ENCODE measurements at places on chromosomes 1 and 21.
A peak's percentile ranks its signal among the peaks of the same experiment; 100 is the strongest.

GRCh38 chr1:94819945-94820746 lies at the start of gene SLC44A3:
Gene SLC44A3 (plus strand): TSS chr1:94820357. CDS start chr1:94820452, 95 bp downstream.
- peaks cover 6% of the 10 kb centered on the region for H3K4me1 ChIP-seq
- H3K36me3 ChIP-seq, result no peaks in the 10 kb centered on the region
- H3K4me3 ChIP-seq, result peak within 1 kb of the TSS; percentile 70

DNA sequence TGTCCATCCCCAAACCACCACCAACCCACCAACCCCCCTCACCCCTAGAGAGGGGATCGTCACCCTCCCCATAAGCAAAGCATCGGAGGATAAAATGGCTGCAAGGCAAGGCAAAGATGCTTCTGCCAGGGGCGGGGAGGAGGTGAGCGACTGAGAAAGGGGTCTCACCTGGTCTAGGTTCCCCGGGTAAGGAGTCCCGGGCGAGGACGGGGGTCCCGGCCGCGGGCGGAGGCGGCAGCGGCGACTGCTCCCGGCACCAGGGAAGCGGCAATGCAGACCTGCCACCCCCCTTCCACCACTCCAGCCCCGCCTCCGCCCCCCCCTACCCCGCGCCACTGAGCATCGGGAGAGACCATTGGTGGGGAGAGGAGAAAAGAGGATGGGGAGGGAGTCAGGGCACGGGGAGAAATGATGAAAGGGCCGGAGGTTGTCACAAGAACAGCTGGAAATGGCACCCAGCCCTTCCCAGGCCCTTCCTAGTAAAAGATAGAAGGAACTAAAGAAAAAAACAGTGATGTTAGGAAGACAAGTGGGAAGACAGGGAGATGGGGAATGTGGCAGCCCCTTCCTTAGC lies at the start of gene SV2A:
Gene SV2A, minus strand, starts transcription at position 274 of the 574 bp plus-strand sequence. CDS start 4,004 bp downstream, outside the sequence.
- peak within 1 kb of the TSS; percentile 78 for H3K4me3 ChIP-seq
- H3K4me1 ChIP-seq, result peaks cover 12% of the 10 kb centered on the region
- H3K36me3 ChIP-seq, result peaks cover 10% of the 10 kb centered on the region
- H3K27ac ChIP-seq, result no peak within 1 kb of the TSS
- DNase-seq, result no peak

GRCh38 chr1:20404466-20404865 lies 81.5 kb downstream of the CAMK2N1 start:
- no peak overlapping the region for H3K27ac ChIP-seq
- peaks cover 15% of the 10 kb centered on the region for H3K27me3 ChIP-seq
- H3K4me3 ChIP-seq, result no peak overlapping the region
- H3K4me1 ChIP-seq, result no peaks in the 10 kb centered on the region

- peaks cover 2% of the 10 kb centered on the region for H3K27me3 ChIP-seq
- H3K4me3 ChIP-seq, result peak overlapping the region; percentile 42
Measured at GRCh38 chr1:157734321-157734720, 33.8 kb upstream of the FCRL3 start.

DNA sequence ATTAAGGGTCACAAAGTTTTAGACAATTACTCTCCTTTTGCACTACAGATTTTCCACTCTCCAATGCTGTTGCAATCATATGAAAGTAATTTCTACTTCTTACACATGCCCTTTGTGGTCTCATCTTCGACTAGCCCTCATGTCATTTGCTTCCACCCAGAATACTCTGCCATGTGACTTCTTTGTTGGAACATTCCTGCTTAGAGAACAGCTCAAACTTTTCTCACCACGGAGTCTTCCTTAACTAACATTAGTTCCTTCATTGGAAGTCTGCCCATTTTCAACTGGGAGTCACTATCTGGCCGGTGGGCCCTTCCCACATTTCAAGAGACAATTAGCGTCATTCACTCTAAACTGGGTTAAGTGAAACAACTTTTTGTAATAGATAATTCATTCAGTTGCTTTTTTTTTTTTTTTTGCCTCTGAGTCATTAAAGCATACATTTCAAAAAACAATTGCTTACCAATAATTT lies 142.6 kb upstream of the PALMD start:
- no peaks in the 10 kb centered on the region for H3K27me3 ChIP-seq
- no peak overlapping the region for H3K27ac ChIP-seq
- no peaks in the 10 kb centered on the region for H3K36me3 ChIP-seq
- DNase-seq, result no peak

DNA sequence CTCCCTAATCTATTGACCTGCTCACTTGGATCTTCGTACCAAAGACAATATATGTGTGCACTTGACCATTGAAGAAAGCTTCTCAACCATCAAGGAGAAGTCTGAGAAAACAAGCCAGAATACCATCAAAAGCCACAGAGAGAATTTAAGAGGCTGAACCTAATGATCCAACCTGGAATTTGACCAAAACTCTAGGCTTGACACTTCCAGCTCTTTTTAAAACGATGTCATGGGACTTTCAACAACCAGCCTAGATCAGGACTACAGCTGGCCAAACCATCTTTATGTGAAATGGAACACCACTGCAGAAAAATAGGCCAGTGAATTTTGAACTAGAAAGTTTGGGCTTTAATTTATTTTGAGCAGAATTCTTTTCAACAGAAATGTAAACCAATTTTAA lies 444.4 kb downstream of the LTN1 start:
- no peak overlapping the region for H3K4me3 ChIP-seq
- no peak for DNase-seq
- H3K36me3 ChIP-seq, result peaks cover 23% of the 10 kb centered on the region

GRCh38 chr1:60133848-60134247 lies 60.3 kb upstream of the C1orf87 start:
- peaks cover 11% of the 10 kb centered on the region for H3K4me1 ChIP-seq
- no peak overlapping the region for H3K27ac ChIP-seq
- no peak overlapping the region for H3K4me3 ChIP-seq
- no peaks in the 10 kb centered on the region for H3K36me3 ChIP-seq

DNA sequence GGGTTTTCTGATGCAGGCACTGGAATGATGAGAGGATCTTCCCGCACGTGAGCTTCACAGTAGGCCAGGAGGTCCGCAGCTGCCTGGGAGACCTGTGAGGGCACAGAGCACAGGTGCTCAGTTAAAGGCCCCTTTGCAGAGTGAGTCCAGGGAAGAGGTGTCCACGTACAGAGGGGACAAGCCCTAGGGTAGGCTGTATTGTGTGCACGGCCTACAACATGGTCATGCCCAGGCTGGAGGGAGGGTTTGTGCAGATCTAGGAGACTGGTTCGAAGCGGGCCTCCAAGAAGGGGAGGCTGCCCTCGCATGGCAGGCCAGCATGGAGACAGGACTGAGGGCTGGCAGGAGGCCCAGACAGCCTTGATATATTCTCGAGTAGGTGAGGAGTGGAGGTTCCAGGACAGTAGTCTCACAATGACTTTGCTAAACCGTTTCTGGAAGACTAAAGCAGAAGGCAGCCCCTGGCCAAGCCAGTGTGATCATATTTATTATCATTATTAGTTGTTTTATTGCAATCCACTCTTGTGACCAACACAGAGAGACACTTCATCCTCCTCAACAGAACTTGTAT lies 48.0 kb upstream of the B3GALNT2 start:
- peaks cover 1% of the 10 kb centered on the region for H3K27me3 ChIP-seq
- no peaks in the 10 kb centered on the region for H3K36me3 ChIP-seq
- no peak for DNase-seq
- no peaks in the 10 kb centered on the region for H3K4me1 ChIP-seq
- H3K27ac ChIP-seq, result no peak overlapping the region

DNA sequence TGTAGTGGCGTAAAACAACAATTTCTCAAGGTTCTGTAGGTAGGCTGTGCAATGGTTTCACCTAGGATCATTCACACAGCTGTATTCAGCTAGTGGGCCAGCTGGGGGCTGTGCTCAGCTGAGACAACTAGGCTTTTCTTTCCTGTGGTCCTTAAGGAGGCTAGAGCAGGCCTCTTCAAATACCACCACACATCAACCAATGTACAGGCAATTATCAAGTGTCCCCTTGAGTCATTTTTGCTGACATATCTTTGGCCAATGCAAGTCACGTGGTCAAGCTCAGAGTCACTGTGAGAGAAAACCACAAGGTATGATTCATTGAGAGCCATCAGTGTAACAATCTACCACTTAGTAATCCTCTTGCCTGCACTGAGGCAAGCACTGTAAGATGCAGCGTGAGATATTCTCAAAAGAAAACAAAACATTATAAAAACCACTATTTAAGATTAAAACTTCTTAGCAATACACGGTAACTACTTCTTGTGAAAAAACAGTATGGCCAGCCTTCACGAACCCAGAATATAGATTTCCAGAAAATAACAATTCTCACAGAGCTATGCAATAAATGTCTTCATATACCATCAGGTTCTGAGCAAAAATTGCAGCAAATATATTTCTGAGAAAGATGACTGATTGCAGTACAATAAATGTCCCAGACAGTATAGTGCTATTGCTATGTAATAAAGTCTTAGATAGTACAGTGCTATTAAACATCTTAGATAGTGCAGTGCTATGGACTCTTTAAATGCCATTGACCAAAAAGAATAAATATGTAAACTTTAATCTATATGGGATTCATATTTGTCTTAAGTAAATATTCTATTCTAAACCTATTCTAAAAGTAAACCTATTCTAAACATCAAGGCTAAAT lies 55.3 kb downstream of the NME7 start:
- peak overlapping the region; percentile 32 for H3K27ac ChIP-seq
- H3K36me3 ChIP-seq, result no peaks in the 10 kb centered on the region
- H3K27me3 ChIP-seq, result no peaks in the 10 kb centered on the region
- peak overlapping the region; percentile 53 for H3K4me3 ChIP-seq
- peak; percentile 56 for DNase-seq

- H3K27me3 ChIP-seq, result no peaks in the 10 kb centered on the region
- no peak overlapping the region for H3K4me3 ChIP-seq
- no peak for DNase-seq
Measured at GRCh38 chr1:241181471-241181870, 175.5 kb downstream of the RGS7 start.

DNA sequence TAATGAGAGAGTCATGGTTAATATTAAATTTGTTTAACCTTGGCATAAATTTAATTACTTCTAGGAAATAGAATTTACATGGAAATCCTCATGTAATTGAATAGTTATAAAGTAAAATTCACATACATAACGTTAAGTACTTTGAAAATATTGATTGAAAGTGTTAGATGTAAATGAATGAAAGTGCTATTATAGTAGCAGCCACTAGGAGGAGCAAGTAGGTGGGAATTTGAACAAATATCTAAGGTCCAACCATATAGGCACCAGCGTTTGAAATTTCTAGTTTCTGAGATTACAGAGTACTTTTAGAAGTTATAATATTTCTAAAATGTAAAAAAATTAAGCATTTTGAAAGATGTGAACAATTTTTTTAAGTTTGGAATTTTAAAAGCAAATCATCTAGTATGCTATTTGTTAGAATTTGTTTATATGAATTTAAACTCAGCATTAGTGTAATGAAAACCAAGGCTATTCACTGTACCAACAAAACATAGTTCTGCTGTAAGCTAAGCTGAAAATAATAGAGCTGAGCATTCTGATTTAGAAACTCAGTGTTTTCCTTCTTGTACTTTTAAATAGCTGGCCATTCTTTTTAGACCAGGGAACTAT lies 3.3 kb downstream of the B3GALT2 start:
- no peak overlapping the region for H3K27ac ChIP-seq
- H3K36me3 ChIP-seq, result no peaks in the 10 kb centered on the region
- H3K4me1 ChIP-seq, result peaks cover 31% of the 10 kb centered on the region

DNA sequence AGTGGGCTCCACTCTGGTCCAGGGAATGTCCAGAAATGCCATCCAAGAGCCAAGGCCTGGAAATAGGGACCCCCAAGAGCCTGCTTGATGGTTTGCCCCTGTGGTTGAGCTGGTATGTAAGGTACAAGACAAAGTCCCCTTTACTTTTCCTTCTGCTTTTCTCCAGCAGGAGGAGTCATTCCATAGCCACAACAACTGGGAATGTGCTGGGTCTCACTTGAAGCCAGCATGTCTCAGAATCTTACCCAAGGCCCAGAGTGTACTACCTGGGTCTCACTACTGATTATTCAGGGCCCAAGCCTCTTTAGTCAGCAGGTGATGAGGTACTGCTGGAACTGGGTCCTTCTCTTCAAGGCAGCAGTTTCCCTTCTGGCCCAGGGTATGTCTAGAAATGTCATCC lies 62.1 kb upstream of the CD55 start:
- H3K4me1 ChIP-seq, result no peaks in the 10 kb centered on the region
- peaks cover 13% of the 10 kb centered on the region for H3K27me3 ChIP-seq
- DNase-seq, result no peak
- no peak overlapping the region for H3K4me3 ChIP-seq

DNA sequence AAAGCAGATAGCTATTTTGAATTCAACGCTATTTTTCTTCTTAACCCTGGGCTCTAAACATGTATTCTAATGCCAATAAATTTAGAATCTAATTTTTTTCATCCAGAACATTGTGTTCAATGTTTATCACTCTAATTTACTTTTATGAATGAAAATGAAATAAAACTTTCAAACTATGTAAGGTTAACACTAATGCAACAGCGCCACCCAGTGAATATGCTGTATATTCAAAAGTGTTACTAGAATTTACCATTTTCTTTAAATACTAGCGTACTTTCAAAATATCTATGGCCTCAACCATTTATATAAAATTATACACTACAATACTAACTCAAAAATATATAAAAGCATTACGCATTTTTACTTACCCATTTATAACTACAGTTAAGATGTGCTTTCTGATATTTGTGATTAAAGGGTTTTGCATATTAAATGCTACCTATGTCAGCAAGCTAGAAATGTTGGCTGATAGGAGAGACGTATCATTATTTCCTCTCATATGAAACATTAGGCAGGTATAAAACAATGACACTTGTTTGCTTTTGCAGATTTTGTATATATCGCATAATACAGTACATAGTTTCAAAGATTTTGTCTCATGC lies 5.9 kb upstream of the NUF2 start:
- H3K27me3 ChIP-seq, result no peaks in the 10 kb centered on the region
- no peak overlapping the region for H3K27ac ChIP-seq
- H3K36me3 ChIP-seq, result peaks cover 4% of the 10 kb centered on the region
- no peak overlapping the region for H3K4me3 ChIP-seq
- DNase-seq, result peak; percentile 34
- H3K4me1 ChIP-seq, result peaks cover 4% of the 10 kb centered on the region

DNA sequence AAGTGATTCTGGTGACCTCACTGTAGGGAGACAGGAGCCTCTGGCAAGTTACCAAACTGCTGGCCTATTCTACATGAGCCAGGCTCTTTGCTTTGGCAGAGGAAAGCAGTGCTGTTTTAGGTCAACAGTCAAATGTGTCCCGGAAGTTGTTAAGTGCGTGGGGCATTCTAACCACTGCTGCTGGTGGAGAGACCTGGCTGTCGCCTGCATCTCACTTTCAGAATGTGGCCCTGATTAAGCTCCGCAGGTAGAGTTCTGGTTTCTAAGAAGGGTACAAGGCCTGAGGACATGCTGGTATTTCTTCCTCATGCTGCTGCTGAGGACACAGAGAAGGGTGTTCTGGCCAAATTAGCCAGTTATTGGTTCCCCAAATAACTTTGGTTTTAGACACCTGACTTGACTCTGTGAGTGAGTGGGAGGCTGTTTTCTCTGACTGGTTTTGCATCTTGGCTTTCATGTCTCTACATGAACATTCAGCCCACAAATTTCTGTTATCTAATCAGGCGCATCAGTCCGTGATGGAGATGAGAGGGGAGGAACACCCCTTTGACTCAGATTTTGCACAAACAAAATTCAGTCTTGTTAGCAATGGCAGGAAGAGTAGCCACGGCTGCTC lies 120.8 kb downstream of the LMO4 start:
- DNase-seq, result peak; percentile 7
- H3K36me3 ChIP-seq, result peaks cover 3% of the 10 kb centered on the region
- H3K27me3 ChIP-seq, result no peaks in the 10 kb centered on the region

GRCh38 chr1:10589074-10589473 lies 114.3 kb downstream of the PEX14 start:
- no peak overlapping the region for H3K27ac ChIP-seq
- H3K36me3 ChIP-seq, result peaks cover 4% of the 10 kb centered on the region
- no peaks in the 10 kb centered on the region for H3K27me3 ChIP-seq
